Activated CD8-positive, alpha-beta memory T cell treated with anti-CD3 and anti-CD28 coated beads for 4 hours (primary cell): ENCODE measurements at places on chromosomes 4 and X.

GRCh38 chr4:75213480-75213879, 280.6 kb downstream of the PARM1 start:
- no peak for DNase-seq

DNA sequence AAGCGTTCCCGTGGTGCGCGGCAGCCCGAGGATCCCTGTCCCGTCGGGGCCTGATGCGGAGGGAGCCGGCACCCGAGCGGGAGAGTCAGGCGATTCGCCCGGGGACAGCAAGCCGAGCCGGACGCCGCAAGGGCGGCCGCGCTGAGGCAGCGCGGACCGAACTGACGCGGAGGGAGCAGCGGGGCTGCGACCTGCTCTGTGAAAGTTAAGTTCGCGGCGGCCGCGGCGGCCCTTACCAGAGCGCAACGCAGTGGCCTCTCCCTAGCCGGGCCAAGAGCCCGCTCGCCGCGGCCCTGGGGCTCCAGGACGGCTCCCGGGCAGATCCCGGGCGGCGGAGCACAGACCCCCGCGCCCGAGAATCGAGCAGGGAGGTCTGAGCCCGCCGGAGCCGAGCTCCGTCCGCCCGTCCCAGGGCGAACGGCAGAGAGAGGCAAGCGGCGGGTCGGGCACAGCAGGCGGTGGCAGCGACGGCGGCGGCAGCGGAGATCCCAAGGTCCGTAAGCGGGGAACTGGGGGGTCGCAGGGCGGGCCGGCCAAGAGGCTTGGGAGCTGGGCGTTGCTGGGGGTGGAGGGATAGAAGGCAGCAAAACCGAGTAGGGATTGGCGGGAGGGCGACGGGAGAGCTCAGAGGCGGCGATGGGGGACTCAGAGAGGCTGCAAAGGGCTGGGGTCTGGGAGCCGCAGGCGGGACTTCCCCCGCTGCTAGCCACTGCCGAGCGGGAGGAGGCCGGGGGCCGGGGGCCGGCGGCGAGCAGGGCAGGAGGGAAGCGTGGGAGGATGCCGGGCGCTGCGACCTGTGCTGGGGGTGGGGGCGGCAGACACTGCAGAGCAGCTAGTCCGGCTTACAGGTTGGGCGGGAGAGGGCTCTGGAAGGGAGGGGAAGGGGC, 1.0 kb downstream of the GPR50 start:
- DNase-seq = no peak

- DNase-seq = no peak
Observed at GRCh38 chrX:69503782-69504625, at the start of gene NALF2. TSS of gene NALF2 (plus strand) at chrX:69504326. CDS start at chrX:69505283, 957 bp downstream.

DNA sequence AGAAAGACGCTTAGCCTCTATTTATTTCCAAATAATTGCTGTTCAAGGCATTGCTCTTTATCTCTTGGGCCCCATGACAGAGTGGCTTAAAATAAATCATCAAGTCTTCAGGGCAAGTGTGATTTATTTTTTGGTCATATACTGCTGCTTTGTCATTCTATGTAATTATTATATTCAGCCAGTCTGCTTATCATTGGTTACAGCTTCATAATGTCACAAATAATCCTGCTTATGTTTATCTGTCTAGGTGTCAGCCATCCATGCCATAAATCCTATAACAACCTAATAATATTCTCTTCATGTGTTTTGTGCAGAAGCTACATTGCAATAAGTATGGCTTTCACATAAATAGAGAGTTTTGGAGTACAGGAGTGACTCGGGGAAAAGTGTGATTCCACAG, 41.0 kb downstream of the HHIP start:
- no peak for DNase-seq
